ENCODE measurements at places on chromosomes 2 and 18. TPM values are rescaled to one million over a fixed set of nuclear protein-coding genes. Genes with fewer than 3 reads are reported as not detected.

SIX3 gene
- not detected for polyA plus RNA-seq

ERFE gene
- polyA plus RNA-seq = 1.2 TPM

TWIST2 gene
- 127 TPM for polyA plus RNA-seq

- DNase-seq = no peak
Measured at GRCh38 chr2:54646170-54646927, 77.1 kb upstream of the EML6 start.

- no peak for DNase-seq
Measured at GRCh38 chr2:99675130-99675661, 185.4 kb upstream of the REV1 start.

DNA sequence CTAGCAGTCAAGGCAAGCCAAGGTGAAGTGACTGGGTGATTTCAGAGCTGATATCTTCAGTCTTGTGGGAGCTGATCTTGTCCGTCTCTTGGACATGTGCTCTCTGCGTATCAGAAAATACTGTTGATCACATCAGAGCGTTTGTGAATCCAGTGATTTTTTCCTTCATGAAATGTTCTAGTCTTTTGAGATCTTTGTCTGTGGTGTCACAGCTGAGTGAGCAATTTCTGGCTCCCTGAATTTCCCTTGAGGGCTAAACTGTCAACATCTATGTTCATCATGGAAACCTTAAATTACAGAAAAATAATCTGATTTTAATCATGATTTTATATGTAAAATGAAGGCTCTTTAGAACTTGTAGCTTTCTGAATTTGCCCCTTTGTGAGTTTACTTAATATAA is 432.0 kb downstream of the CCDC85A start:
- no peak for DNase-seq

- no peak for DNase-seq
Measured at GRCh38 chr2:10709290-10709939, 12.0 kb upstream of the ATP6V1C2 start.

GRCh38 chr18:23115683-23116096 is 19.6 kb upstream of the CABLES1 start:
- DNase-seq = peak; percentile 95

GRCh38 chr2:238240757-238241711 is 1.2 kb upstream of the HES6 start:
- no peak for DNase-seq

GRCh38 chr18:6672821-6673308 is 56.7 kb upstream of the ARHGAP28 start:
- no peak for DNase-seq

- DNase-seq = no peak
Measured at GRCh38 chr2:33380001-33380609, 96.3 kb upstream of the RASGRP3 start.

DNA sequence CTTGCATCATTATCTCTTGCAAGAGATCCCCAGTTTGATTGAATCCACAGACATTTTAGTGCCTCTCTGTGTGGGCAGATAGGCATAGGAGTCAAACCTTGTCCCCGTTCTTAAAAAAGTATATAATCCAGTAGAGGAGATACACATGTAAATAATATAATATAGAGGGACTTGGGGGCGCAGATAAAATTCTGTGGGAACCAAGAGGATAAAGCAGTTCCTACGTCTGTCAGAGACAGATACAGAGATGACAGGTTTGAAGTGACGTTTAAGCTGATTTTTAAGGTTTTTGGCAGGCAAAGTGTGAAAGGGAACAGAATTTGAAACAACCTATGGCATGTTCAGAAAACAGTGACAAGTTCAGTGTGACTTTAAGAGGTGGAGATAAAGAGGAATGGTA is 63.1 kb downstream of the CAB39 start:
- DNase-seq = no peak

DNA sequence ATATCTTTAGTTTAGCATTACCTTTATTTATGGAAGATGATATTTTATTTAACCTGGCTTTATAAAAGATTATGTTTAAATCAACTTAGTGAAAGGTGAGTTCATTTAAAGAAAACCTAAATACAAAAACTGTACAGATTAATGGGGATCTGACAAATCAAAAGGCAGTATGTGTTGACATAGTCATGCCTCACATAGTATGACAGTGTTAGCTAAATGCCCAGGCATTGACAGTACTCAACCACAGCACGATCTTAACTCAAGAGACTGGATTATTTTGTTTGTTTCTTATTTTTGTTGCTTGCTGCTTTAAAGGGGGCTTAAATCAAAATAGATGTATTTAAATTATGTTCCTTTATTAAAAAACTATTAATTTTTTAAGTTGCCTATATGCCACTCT is 7.8 kb downstream of the DOK6 start:
- DNase-seq = no peak

Measured in BJ (cell line).